Stimulated activated CD8-positive, alpha-beta memory T cell treated with anti-CD3 and anti-CD28 coated beads, Interleukin-7, amount 100 ng/mL, for 1 hour (primary cell): ENCODE measurements at places on chromosomes 11 and 22.

DNA sequence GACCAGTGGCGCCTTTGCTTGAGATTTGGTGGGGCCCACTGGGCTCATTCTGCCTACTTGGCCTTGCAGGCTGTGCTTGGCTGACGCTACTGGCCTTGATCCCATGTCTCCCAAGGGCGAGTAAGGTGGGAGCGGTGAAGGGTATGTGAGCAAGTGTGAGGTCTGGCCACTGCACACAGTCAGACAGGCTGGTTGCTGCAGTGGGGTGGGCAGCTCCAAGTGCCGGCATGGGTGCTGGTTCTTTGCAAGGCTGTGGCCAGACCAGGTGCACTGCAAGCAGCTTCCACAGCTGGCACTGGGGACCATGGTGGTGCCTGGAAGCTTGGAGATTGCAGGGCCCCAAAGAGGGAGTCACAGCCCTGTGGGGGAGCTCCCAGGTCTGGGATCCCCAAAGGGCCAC lies 33.4 kb upstream of the OR10G7 start:
- no peak for DNase-seq

DNA sequence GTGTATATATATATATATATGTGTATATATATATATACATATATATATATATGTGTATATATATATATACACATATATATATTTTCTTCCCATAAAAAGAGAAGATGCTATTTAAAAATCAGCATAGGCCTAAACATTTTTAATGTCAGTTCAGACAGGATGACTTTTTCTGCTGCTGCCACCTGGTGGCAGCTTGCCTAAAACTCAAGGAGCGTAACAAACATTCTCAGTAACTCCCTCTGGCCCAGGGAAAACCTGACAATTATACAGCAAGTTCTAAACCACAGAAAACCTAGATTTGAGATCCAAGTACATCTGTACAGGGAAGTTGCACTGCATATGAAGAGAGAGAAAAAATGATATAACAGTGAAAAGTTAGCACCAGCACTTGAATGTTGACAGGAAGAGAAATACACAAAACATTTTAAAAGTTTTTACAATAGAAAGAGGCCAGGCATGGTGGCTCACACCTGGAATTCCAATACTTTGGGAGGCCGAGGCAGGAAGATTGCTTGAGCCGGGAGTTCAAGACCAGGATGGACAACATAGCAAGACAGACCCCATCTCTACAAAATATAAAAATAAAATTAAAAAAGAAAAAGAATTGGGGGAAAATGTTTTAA lies 16.6 kb downstream of the OR8A1 start:
- peak; percentile 10 for DNase-seq

GRCh38 chr11:2994336-2994730 lies 2.2 kb upstream of the NAP1L4 start:
- DNase-seq: no peak

DNA sequence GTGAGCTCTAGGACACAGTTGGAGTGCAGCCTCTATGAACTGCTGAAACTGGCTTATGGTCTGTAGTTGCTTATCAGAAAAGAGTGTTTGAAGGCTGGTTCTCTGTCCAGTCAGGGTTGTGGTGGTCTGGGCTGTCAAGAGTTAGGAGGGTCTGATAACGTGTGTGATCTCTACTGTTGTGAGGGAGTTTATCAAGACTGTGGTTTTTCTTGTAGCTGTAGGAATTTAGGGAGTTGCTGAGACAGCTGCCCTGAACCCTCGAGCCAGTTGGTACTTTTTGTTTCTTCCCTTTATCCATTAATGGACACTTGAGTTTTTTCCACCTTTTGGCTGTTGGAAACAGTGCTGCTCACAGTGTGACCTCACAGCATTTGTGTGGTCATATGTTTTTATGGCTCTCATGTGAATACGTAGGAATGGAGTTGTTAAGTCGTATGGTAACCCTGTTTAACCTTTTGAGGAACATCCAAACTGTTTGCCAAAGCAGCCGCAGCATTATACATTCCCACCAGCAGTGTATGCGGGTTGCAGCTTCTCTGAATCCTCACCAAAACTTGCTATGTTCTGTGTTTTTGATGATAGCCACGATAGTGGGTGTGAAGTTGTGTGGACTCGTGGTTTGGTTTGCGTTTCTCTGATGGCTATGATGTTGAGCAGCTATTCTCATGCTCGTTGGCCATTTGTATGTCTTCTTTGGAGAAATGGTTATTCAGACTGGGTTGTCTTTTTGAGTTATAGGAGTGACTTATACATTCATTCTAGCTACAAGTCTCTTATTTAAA lies 20.9 kb upstream of the DGCR8 start:
- no peak for DNase-seq

DNA sequence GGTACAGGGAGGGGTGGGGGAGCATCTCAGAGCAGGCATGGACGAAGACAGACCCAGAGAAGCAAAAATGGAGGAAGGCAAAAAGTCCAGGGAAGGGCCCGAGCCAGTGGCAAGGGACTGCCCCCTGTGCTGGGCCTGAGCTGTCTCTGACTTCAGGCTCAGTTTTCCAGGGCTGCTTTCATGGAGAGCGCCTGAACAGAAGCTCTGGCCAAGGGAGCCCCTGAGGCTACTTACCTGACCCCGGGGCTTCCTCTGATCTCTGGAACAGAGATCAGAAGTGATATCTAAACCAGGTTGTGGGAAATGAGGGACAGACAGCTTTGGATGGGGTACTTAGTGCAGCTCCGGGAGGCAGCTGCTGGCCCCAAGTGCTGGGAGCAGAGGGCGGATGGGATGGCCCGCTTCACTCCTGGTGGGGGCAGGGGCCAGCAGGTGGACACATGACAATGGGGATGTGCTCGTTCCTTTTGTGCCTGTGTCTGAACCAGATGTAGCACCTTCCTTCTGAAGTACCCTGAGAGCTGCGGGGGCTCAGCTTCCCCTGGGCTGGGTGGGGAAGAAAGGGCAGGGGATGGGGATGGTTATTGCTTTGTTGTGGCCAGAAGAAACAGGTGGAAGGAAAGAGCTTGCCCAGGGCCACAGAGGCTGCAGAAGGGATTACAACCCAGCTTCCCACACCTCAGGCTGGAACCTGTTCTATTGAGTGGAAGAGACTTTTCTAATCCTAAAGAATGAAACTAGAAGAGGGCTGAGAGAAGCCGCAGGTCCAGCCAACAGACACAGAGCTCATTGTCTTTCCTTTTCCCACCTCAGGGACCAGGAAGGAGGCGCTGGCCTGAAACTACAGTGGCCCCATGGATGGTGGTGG lies 5.7 kb downstream of the LRRC10B start:
- DNase-seq: no peak

DNA sequence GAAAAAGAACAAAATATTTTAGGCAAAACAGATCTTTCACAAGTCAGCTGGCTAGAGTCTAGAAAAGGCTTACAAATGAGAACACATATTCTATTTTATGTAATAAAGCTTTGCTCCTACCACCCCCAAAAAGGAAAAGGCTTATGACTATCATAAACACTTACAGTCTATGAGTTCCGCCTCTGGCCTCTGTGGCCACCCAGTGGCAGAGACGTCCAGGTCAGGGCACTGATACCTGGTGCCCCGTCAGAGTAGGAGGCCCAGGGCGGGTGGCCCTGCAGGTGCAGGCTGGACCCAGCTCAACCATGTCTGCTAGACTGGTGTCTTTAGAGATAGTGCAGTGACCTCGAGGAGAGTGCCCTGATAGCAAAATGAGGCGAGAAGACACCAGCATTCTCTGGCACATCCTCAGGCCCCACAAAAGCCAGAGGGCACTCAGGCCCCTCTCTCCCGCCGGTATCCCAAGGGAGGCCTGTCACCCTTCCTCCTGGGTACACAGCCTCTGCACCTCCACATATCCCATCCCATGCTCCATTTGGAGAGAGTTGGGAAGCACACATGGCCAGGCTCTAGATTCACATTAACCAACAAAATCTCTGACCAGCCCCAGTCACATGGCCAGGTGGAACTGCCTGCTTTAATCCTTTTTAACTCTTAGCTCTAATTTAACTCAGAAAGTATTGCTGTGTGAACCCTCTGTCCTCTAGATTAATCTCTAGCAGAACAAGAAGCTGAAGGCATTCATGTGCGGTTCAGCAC lies 27.3 kb upstream of the SERPIND1 start:
- no peak for DNase-seq

DNA sequence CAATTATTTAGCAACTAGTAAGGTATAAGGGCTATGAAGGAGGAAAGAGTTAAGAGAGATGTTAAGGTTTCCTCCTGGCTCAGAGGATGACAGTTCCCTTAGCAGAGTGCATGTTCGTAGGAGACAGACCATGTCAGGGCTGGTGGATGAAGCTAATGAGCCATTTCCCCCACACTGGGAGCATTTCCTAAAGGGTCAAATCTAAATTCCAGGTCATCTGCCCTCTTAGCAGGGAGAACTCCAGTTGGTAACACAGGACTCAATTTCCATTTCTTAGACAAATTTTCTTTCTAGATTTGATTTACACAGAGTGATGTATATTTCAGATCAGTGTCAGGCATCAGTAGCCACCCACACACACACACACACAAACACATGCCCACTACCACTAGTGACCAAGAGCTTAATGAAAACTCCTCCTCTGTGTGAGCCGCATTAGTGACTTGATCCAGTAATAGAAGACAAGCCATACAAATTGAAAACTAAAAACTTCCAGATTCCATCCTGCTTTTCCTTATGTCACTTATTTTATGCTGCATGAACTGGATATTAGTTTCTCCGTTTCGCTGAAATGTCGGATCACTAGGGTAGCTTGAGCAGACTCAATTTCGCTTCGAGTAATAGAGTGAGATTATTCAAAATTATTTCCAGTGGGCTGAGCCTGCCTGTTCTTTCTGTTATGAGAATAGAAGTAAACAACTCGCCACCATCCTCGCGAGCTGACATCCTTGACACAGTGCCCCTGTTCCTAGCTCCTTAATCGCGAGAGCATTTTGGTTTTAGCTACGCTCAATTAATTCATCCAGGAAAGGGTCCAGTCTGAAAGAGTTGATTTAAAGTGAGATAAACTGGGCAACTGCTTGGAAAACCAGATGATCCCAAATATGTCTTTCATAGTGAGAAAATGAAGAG lies 582.6 kb downstream of the SOX6 start:
- DNase-seq: no peak

GRCh38 chr11:10263929-10264328 lies 30.1 kb downstream of the SBF2 start:
- DNase-seq: no peak

GRCh38 chr11:115653076-115653475 lies 148.9 kb upstream of the CADM1 start:
- no peak for DNase-seq

DNA sequence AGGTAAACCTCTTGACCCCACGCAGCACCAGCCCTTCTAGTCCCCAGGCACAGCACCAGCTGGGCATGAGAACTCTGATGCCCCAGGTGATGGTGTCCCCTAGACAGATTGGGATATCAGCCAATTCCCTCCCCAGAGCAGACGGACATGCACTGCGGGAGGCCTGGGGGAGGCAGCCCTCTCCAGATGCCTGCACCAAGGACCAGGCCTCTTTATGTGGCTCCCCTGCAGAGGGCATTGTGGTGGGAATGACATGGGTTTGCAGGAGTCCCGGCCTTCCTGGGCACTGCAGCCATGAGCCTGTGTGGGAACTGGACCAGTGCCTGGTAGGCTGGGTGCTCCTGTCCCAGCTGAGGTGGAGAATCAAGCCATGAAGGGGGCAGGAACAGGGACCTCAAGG lies 25.9 kb downstream of the PPM1F start:
- DNase-seq: no peak

GRCh38 chr11:71080239-71081097 lies 171.9 kb downstream of the SHANK2 start:
- DNase-seq: no peak

DNA sequence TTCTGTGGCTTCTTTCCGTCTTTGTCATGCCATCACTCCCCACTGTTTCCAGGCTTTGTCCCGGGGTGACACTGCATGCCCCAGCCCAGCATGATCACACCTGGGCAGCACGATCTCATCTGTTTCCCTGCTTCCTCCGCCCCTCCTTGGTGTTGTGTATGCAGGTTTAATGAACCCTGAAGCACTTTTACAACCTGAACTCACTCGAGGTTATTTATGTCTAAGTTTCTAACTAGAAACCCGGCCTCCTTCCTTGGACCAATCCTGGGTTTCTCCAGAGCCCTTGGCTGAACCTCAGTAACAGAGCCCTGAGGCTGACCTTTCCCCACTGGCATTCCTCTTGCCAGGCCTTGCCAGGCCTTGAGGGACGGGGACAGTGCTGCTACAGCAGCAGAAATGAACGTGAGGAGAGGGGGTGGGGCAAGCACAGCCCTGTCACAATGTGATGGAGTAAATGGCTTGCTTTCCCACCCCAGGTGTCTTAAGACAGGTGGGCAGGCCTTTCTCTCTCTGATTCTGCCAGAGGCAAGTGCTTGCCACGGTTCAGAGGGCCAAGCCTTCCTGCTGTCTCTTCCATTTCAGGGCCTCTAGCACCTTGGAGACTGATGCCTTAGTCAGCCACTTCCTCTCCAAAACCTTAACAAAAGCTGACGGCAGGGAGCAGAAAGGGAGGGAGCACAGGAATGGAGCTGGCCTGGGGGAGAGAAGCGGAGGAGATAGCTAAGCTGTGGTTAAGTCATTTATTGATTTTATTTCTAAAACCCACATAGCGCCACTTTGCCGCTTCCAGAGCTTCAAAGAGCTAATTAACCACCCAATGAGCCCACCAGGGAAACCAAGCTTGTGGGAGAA lies 3.1 kb upstream of the PYGM start:
- DNase-seq: no peak

DNA sequence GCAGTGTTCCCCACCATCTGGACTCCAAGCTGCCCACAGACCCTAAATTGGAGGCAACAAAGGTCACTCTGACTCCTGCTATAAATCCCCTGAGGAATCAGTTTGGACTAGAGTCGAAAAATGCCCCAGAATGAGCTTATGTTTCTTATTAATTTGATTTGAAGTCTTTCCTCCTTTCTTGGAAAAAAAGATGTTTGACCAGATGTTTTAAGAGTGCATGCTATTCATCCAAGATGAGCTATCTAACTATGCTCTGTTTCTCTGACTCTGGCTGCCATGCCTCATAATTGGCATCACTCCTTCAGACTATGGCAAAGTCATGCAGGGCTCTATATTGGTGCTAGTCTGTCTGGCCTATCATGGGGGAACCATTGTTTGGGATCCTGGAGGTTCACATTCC lies 174.0 kb downstream of the SPON1 start:
- no peak for DNase-seq
